A549 treated with dexamethasone at 1 μM for 4 hours (cell line): ENCODE measurements at places on chromosomes 7 and 10. TPM values are rescaled to one million over a fixed set of nuclear protein-coding genes. Genes with fewer than 3 reads are reported as not detected.

ACTL6B gene
- total RNA-seq: not detected in 5 replicates

INTS15 gene
- total RNA-seq: 21.9 to 25.8 TPM (median 23.8 TPM) in 5 replicates

LMOD2 gene
- not detected in 5 replicates for total RNA-seq

PLXNA4 gene
- 0.37 to 0.53 TPM (median 0.50 TPM) in 5 replicates for total RNA-seq

VAX1 gene
- 1.0 to 1.5 TPM (median 1.3 TPM) in 5 replicates for total RNA-seq

THSD7A gene
- 1.8 to 4.0 TPM (median 2.3 TPM) in 5 replicates for total RNA-seq

TSPAN12 gene
- total RNA-seq: 0.27 to 1.1 TPM (median 0.41 TPM) in 5 replicates

CHST3 gene
- 50.5 to 76.3 TPM (median 69.3 TPM) in 5 replicates for total RNA-seq

SLC16A9 gene
- 0.07 to 0.16 TPM (median 0.08 TPM) in 5 replicates for total RNA-seq

GRM3 gene
- total RNA-seq: not detected in 5 replicates

TMEM184A gene
- total RNA-seq: 4.1 to 10.4 TPM (median 8.8 TPM) in 5 replicates

ARHGEF5 gene
- 2.9 to 3.2 TPM (median 3.0 TPM) in 5 replicates for total RNA-seq

GATA3 gene
- total RNA-seq: 3.3 to 5.3 TPM (median 4.8 TPM) in 5 replicates

CLRN3 gene
- total RNA-seq: 0.07 TPM in 1 of 5 replicates, not detected in the others

OR6B1 gene
- total RNA-seq: not detected in 5 replicates

ZNF680 gene
- 1.7 to 2.9 TPM (median 1.8 TPM) in 5 replicates for total RNA-seq

VKORC1L1 gene
- total RNA-seq: 23.1 to 36.1 TPM (median 30.5 TPM) in 5 replicates

NODAL gene
- 0.05 TPM in 1 of 5 replicates, not detected in the others for total RNA-seq

DLG5 gene
- total RNA-seq: 30.5 to 46.8 TPM (median 43.4 TPM) in 5 replicates

EBLN1 gene
- 0.07 to 0.18 TPM (median 0.11 TPM) in 3 of 5 replicates, not detected in the others for total RNA-seq

PTN gene
- not detected in 5 replicates for total RNA-seq

HYAL4 gene
- 0.04 TPM in 1 of 5 replicates, not detected in the others for total RNA-seq

BAMBI gene
- 9.3 to 12.6 TPM (median 11.3 TPM) in 5 replicates for total RNA-seq

KIF11 gene
- total RNA-seq: 33.3 to 44.4 TPM (median 37.3 TPM) in 5 replicates

TSPAN15 gene
- 80.7 to 104 TPM (median 99.7 TPM) in 5 replicates for total RNA-seq

ANXA8L1 gene
- total RNA-seq: 97.3 to 134 TPM (median 106 TPM) in 5 replicates

HSPA12A gene
- 7.0 to 10.6 TPM (median 10.3 TPM) in 5 replicates for total RNA-seq

AGR3 gene
- total RNA-seq: not detected in 5 replicates

C1QL3 gene
- total RNA-seq: 0.05 TPM in 1 of 5 replicates, not detected in the others

TLX1 gene
- 0.04 TPM in 1 of 5 replicates, not detected in the others for total RNA-seq

NEUROD6 gene
- not detected in 5 replicates for total RNA-seq
